ENCODE measurements at places on chromosomes 4 and X.

- DNase-seq: no peak
These were observed 93.2 kb upstream of the PRKX start for GRCh38 chrX:3806630-3807029.

GRCh38 chrX:16199343-16199742 lies 32.1 kb downstream of the MAGEB17 start:
- no peak for DNase-seq

- no peak for DNase-seq
These were observed 52.1 kb upstream of the CDKN2AIP start for GRCh38 chr4:183392377-183392776.

- no peak for DNase-seq
These were observed 258.9 kb downstream of the SPANXN1 start for GRCh38 chrX:145506214-145506613.

- DNase-seq: no peak
These were observed 100.7 kb upstream of the HCCS start for GRCh38 chrX:11010476-11010875.

GRCh38 chr4:110787109-110787508 lies 164.2 kb upstream of the PITX2 start:
- DNase-seq: no peak

DNA sequence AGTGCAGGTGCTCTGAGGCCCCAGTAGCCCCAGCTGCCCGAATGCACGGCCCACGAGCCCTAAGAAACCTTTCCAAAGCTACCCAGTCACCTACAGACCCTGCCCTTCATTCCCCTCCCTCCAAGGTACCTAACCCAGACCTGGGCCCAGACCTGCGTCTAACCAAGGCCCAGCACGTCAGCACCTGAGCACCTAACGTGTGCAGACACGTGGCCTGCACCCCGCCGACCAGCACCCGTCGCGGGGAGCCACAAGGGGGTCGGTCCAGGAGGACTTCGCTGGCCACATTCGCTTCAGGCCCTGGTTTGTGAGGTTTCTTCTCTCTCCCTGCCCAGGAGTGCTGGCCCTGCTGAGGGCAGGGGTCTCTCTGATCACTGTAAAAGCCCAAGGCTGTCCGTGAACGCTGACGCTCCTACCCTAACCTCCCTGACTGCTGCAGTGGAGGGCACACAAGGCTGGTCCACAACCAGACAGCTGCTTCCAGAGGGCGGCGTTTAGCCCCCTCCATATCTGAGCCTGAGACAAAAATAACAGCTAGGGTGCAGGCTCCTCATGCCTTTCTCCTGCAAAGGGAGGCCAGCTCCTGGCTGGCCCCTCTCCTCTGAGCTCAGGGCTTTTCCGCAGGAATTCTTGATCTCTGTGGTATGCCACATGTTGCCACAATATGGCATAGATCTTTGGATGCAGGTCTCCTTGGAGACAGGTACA lies 31.8 kb downstream of the WDR1 start:
- DNase-seq: no peak

DNA sequence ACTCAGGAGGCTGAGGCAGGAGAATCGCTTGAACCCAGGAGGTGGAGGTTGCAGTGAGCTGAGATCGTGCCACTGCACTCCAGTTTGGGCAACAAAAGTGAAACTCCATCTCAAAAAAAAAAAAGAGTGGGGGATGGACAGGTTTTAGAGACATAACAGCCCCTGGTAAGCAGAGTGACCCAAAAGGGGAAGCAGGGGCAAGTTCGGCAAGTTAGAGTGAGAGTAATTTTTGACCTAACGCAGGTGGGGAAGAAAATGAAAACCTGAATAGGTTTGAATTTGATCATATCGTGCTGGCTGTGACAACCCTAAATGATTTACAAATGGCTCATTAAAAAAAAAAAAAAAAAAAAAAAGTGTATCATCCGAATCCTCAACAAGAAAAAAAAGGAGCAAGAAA lies 25.7 kb upstream of the TMEM131L start:
- DNase-seq: no peak

GRCh38 chr4:139740531-139741041 lies 75.0 kb downstream of the MGST2 start:
- no peak for DNase-seq

- DNase-seq: no peak
These were observed 69.2 kb downstream of the UCHL1 start for GRCh38 chr4:41325901-41326300.

DNA sequence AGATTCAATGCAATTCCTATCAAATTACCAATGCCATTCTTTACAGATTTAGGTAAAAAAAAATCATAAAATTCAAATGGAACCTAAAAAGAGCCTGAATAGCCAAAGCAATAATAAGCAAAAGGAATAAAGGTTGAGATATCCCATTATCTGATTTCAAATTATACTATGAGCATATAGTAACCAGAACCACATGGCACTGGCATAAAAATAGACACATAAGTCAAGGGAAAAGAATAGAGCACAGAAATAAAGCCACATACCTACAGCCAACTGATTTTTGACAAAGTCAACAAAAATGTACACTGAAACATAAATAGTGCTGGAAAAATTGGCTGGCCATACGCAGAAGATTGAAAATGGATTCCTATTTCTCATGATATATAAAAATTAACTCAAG lies 853.7 kb downstream of the FAT4 start:
- DNase-seq: no peak

- no peak for DNase-seq
These were observed 136.9 kb upstream of the GUCY1A1 start for GRCh38 chr4:155529716-155530115.

DNA sequence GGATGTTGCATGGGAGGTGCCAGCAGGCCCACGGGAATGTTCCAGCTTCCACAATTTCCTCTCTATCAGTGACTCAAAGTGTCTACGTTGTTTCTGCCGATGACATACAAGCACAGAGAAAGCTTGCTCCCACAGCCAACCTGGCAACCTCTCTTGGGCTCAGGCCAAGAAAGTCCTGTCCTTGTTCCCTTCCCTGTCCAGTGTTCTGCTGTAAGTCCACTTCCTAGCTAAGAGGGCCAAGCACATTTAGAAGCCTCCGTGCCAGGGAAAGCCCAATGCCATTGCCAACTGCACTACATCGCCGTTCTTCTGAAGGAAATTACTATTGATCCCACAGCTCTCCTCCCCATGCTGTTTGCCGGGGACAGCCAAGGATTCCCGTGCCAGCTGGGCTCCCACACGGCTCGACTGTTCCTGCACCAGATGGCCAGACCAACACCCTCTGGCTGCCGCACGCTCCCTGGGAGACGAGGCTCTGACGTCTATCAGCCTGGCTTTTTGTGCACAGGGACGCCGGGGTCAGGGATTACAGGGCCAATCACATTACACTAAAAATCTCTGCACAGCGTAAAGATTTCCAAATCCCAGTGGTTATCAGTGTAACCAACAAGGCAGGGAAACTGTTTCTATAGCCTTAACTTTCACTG lies 284.0 kb downstream of the BCOR start:
- no peak for DNase-seq

DNA sequence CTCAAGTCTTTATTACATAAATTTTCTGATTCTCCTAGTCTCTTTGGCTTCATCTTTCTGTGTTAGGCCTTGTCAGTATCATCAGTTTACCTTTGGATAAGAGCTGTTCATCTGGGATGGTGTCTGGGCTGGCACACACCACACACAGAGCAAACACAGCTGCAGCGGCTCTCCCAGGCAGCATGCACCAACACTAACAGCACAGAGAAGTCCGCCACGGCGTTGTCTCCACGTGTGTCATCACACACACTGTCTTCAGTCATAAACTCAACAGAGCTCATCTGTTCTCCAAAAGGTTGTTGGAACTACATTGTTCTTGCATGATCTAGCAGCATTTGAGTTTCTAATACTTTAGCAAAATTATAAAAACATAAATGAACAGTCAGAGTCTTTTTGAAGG lies 851.9 kb upstream of the FRG1 start:
- no peak for DNase-seq

- no peak for DNase-seq
These were observed 184.2 kb upstream of the CTSO start for GRCh38 chr4:156137679-156138473.

- no peak for DNase-seq
These were observed 25.9 kb downstream of the ADH1A start for GRCh38 chr4:99264927-99265326.

- no peak for DNase-seq
These were observed 16.6 kb downstream of the MAGEA9B start for GRCh38 chrX:149570668-149571067.

DNA sequence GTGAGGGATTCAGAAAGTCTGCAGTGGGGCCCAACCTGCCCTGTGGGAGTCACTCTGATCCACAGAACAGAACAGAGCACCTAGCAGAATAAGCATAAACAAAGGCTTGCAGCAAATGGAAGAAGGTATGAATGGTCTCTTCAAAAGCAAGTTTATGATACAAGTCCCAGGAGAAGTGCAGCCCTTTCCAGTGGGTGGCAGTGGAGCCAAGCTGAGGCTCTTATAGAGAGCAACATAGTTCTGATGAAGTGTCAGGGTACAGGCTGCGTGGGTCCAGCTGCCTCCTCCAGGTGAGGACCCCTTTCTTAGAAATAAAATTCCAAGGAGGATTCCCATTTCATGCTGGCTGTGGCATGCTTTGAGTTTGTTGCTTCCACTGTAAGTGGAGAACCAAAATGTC lies 88.8 kb upstream of the PAK3 start:
- no peak for DNase-seq

GRCh38 chr4:159395693-159396092 lies 292.8 kb downstream of the RAPGEF2 start:
- no peak for DNase-seq

DNA sequence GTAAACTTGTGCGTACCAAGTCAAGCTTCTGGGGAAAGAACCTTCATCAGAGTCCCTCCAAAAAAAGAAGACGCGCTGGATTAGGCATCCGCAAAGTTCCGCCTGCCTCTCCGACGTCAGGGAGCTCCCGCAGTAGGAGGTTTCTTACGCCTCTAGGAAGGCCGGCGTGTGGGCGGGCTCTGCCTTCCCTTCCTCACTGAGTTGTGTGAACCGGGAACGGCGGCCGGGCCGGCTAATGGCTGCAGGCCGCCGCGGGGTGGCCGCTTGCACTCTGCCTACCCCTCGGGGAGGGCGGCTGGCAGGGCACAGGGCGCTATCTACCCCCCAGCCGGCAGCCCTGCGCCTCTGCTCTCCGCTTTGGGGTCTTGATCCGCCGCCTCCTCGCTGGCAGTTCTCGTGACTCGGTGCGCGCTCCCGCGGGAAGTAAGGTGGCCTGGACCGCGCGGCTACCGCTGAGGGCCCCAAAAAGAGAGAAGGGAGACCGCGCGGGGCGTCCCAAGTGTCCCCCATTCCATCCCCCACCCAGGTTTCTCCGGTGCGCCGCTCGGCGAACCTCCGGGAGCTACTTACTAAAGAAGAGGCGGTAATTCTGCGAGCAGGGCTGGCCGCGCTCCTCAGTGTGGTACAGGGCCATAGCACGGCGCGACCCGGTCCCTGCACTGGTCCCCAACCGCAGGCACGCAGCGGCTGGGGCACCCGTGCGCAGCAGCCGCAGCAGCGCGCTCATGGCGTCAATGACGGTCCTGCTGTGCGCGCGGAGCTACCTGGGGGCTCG lies at the start of gene PPA2:
Gene PPA2 (minus strand): TSS at position 739 of the 775 bp plus-strand sequence. CDS start 12 bp downstream, at position 727.
- peak; percentile 77 for DNase-seq

DNA sequence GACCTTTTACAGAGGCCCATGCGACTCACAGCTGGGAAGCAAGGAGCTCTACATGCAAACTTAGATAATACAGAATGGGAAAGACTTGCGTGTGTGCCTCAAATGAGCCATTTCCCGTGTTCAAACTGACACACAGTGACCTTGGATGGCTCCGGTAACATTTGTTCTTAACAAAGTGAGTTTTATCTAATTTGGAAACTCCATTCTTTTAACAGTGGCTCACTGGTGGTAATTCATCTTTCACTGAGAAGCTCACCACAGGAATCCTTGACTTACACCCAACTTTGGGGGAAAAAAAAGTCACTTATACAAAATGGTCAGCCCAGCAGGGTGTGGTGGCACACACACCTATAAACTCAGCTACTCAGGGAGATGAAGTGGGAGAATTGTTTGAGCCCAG lies 190.6 kb downstream of the LDB2 start:
- DNase-seq: no peak

DNA sequence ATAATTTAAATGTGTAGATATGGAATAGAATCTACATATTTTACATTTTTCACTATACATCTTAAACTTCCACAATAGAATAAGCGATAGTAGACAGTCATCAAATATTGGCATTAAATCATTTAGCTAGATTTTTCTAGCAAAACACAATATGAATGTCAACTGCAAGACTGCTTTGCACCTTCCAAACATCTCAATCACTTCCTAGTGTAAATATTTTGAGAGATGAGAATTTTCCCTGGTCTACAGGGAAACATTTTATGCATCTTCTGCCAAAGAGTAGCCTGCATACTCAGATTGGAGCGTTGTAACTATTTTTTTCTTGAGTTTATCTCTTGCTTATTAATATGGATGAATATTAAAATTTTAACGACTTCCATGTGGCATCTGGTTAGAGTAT lies 897.4 kb downstream of the CENPC start:
- no peak for DNase-seq

GRCh38 chr4:100591161-100591876 lies 73.5 kb upstream of the EMCN start:
- no peak for DNase-seq

DNA sequence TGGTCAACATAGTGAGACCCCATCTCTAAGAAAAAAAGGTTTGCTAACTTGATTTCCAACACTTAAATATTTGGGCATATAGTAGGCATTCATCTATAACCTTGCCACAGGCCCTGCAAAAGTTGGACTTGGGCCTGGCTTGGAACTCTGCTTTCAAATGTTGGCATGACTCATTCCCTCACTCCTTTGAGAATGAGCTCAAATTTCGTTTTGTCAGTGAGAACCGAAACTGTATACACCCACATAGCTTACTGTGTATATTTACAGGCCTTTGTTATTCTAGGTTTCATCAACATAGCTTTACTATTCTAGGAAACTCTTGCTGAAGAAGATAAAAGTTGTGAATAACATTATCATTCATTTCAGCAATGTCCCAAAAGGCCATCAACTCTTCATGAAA lies 88.7 kb upstream of the ELOVL6 start:
- no peak for DNase-seq

DNA sequence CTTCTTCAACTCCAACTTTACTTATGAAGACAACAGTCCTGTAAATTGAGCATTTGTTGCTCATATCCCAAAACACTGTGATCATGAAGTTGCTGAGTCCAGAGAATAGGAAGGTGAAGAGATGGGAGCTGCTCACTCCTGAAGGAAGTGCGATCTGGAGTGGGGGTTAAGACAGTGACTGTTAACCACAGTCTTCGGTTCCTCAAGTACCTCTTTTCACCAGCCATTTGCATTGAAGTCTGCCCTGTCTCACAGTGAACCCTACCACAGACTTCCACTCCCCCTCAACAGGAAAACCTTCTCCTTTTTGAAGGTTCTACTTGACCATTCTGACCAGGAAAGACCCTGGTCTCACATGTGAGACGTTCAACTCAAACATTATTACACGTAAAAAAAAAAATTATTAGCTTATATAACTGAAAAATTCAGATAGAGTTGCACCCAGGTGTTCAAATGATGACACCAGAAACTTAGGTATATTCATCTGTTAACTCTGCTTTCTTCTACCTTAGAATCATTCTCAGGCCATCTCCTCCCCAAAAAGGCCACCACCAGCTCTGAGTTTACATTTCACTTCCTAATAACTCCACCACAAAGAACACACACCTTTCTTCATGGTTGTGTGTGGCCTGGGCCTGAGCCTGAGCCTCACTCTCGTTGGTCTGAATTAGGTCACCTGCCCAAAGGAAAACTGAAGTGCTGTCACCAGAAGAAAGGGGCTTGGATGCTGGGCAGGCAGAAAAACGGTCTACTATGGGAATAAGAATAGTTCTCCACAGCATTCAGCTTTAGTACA lies 199.2 kb downstream of the DCTD start:
- no peak for DNase-seq
